Nephron progenitor cell (in vitro differentiated cells): ENCODE measurements at places on chromosomes 7 and 10.

- DNase-seq: no peak
Observed at GRCh38 chr7:127417346-127417745, 24.8 kb upstream of the ZNF800 start.

DNA sequence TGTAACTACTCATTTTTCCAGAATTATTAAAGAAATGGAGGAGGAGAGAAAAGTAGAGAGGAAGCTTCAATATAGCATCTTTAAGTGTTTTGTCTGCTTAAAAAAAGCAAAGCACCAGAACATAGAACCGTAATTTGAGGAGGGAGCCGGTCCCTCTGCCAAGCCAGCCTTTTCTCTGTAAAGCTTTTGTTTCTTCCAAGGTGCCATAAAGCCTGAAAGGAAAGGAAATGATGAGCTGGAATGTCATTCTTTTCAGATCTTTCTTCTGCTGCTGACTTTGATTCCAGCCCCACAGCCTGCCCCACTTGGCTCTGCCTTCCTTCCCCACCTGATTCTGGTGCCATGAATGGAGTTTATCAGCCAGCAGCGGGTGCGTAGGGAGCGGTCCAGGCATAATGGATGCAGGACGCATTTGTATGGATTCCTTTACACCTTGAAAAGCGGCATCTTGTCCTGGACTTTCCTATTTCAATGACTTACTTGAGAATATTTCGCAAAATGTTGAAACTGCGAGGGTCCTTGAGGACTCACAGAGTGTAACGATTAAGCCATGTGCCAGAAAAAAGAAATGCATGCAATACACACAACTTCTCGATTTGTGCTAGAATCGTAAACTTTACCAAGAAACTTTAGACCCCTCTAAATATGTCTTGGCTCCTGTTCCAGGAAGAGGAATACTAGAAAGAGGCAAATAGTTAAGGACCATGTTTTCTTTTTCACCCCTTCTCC is 569.5 kb upstream of the MGMT start:
- DNase-seq: no peak

DNA sequence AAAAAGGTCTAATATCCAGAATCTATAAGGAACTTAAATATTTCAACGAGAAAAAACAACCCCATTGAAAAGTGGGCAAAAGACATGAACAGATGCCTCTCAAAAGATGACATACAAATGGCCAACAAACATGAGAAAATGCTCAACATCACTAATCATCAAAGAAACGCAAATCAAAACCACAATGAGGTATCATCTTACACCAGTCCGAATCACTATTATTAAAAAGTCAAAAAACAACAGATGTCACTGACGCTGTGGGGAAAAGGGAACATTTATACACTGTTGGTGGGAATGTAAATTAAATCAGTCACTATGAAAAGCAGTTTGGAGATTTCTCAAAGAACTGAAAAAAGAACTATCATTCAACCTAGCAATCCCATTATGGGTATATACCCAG is 6.0 kb downstream of the VWDE start:
- no peak for DNase-seq

DNA sequence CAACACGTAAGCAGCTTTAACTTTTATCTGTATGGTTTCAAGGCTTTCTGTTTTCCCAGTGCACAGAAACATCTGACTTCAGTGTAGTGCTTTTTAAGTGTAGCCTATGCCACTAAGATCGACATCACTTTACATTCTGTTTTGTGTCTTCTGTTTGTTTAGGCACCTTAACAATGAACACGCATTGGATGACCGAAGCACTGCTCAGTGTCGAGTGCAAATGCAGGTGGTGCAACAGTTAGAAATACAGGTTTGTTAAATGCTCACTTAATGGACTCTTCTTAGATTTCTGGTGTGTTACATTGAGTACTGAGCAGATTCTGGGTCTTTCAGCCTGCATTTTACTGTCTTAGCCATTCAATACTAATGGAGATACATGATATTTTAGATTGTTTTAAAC is 237.4 kb downstream of the FOXP2 start:
- DNase-seq: no peak

- no peak for DNase-seq
Observed at GRCh38 chr10:4239186-4239585, 454.2 kb upstream of the KLF6 start.

DNA sequence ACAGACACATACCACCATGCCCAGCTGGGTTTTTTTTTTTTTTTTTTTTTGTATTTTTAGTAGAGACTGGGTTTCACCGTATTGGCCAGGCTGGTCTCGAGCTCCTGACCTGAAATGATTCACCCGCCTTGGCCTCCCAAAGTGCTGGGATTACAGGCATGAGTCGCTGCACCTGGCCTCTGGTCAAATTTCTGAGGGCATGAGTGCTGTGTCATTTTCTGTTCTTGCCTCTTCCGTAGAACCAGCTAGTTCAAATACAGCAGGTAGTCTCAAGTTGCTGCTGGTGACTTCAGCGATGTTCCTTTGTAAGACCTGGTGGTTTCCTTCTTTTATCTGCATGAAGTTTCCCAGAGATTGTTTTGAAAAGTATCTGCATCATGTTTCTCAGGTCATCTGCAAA is 134.8 kb upstream of the SHH start:
- DNase-seq: no peak

GRCh38 chr7:88789480-88790064 is 6.0 kb downstream of the TEX47 start:
- DNase-seq: no peak

GRCh38 chr7:37970211-37970610 is 49.8 kb downstream of the EPDR1 start:
- DNase-seq: no peak

DNA sequence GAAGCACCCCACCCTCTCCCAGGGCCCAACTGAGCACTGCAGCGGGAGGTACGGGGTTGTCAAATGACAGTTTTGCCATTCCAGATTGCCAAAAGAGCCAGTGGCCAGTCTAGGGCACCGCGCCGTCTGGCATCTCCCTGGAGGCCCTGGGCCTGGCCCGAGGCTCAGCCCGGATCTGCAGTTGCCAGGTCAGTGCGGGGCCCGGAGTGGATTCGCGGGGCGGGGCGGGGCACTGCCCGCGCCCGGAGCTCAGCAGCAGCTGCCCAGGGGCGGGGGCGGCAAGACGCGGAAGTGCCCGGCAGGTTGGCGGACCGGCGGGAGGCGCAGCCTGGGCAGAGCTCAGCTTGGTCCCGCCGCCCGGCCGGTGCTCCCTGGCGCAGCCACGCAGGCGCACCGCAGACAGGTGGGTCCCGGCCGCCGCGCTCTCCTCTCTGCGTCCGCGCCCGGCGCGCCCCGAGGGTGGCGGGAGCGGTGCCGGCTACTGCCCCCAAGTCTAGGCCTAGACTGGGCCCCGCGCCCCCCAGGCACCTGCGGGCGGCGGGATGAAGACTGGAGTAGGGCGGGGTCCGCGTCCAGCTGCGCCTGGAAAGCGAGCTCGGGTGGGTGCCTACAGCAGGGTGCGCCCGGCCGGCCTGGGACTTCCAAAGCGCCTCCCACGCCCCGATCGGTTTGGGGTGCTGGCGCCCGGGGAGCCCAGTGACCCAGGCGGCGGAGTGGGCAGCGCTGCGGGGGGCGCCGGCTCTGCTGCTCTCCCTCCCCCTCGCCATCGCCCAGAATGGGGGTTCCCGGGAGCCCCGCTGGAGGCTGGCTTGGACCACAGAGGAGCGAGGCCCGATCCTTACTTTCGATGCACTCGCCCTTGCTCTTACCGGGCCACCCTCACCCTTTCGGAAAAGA is at the start of gene IRF5:
Gene IRF5 (plus strand): TSS at position 281 of the 897 bp plus-strand sequence. CDS start 4,155 bp downstream, outside the sequence.
- peak; percentile 59 for DNase-seq

DNA sequence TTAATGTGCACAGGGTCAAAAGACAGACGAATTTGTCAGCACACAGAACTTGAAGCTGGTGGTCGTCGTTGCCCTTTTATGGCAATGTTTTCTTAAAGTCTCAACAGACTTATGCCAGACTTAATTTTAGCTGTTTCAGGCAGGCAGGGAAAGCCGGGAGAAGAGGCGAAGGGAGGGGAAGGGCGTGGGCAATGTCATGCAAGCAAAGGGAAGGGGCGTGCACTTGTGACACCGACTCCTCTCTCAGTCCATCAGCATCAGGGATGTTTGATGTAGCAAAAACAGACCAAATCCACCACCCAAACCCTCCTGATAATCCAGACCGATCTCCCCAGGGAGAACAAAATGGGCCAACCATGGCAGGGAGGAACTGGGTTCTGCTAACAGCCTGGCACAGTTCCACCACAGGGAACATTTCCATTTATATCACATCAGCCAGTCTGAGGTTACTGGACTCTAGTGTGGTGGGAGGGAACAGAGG is 118.1 kb upstream of the RHEB start:
- no peak for DNase-seq

- DNase-seq: no peak
Observed at GRCh38 chr7:27424749-27425148, 182.1 kb downstream of the EVX1 start.

DNA sequence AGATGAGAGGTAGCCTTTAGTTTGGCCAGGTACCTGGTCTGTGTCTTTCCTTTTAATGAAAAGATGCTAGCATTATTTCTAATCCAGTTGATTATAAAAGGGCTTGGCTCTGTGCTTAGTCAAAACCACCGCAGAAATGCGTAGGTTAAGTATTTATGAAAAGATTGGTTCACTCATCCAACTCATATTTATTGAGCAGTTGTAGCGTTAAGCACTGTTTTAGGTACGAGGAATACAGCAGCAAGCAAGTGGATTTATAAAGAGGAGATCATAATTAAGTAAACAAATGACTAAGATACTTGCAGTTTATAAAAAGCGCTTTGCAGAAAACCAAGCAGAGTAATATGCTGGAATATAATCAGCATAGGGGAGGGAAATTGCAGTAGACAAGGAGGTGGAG is 129.8 kb downstream of the PPP1R17 start:
- no peak for DNase-seq

DNA sequence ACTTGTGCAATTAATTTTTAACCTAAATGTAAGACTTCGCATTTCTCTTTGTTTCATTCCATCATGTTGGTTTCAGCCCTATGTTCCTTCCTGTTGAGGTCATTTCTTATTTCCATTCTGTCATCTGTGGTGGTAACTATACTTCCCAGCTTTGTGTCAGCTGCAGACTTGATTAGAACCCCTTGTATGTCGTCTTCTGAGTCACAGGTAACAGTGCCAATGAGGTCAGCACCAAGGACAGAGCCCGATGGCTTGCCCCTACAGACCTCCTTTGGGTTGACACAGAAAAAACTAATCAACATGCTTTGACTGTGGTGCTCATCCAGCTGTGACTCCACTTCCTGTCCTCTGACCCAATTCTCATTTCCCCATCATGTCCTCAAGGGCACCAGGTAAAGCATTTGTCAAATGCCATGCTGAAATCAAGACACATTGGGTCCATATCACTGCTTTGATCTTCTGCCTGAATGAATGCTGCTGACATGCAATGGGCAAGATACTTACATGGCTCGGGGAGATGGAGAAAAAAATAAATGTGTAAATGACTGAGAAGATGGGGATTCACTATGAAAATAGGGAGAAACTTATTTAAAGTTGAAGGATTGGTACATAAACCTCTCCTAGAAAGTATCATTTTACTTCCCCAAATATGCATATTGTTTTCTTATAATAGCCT is 25.6 kb upstream of the CRTAC1 start:
- peak; percentile 85 for DNase-seq

DNA sequence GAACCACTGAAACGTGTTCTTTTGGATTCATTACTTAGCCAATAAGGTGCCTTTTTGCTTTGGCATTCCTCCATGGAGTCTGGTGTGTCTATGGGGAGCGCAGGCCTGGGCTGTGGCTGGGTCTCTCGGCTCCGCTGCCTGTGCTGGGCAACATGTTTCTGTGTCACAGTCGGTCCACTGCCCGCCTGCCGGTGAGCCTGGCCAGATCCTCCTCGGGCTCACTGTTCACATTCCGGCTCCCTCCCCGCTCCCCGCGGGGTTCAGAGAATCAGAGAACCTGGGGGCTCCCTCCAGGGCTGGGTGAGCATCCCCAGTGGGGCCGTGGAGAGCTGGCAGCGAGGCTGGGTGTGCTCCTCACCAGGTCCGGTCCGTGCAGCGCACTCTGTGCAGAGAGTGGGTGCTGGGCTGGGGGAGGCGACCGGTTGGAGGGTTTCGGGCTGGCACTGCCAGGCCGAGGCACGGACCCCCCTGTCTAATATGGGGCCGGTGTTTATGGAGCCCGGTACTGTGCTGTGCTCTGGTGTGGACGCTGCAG is 70.4 kb downstream of the INPP5A start:
- no peak for DNase-seq

DNA sequence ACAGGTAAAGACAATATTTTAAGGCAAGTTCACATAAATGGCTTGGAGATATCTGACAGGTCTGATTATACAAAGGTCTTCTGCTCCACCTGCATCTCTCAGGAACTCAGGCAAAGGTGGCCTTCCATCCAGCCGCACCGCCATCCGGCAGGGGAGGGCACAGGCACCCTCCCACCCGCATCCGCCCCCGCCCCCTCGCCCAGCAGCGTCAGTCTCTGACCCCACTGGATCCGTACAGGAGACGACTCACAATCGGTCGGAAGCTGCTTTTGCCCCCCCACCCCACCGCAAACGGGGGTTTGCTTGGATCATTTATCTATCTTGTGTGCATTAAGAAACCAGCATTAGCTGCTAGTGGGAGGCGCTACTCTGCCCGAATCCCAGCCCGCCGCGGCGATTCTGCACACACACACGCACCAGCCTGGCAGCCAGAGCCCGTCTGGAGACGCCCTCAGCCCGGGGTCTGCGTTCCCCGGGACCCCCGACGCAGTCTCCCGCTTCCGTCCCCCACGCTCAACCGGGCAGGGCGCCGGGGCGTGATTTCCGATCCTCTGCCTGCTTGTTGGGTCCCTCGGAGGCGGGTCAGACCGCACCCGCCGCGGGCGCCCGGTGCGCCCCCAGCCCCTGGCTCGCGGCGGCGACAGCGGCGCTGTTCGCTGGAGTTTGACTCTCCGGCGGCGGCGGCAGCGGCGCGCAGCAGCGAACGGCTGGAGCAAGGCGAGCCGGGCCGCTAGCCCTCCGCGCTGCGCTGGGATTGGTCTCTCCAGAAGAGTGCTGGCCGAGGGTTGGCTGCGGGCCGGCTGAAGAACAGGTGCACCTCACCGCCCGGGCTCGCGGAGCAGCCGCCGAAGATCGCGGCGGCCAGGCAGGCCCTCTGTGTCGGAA is 820 bp upstream of the NRG3 start:
- DNase-seq: peak; percentile 87

DNA sequence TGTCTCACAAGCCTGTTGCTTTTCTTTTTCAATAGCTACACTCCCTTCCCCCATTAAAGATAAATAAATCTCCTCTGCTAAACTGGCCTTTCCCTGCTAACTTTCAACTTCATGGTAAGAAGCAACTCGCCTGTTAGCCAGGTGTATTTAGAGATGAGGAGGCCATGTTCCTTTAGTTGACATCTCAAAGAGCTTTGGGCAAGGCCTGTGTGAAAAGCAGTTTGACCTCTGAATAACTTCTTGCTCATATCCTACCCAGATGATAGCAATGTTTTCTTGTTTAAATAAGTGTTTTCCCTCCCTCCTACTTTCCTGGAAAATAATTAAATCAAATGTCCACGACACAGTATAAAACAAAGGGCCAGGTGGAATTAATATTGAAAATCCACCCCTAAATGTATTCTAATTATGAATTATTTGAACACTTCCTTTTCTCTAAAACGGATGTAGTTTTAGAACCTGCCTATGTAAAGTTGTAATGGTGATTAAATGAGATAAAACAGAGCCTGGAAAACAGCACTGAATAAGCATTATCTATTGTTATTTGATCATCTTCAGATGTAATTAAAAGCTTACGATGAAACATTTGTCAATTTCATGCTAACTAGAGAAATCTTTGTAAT is 78.5 kb downstream of the HGF start:
- DNase-seq: no peak

- DNase-seq: peak; percentile 42
Observed at GRCh38 chr10:46229144-46229563, 57.6 kb upstream of the ANTXRL start.

GRCh38 chr7:47710201-47710935 is 128.5 kb upstream of the TNS3 start:
- DNase-seq: no peak
